ENCODE measurements at places on chromosomes 5 and 9.

- no peak for DNase-seq
These were observed 40.1 kb downstream of the FREM1 start for GRCh38 chr9:14870090-14870489.

- no peak for DNase-seq
These were observed 663.8 kb upstream of the CDH9 start for GRCh38 chr5:27701931-27702903.

GRCh38 chr9:84780385-84780784 lies 110.9 kb downstream of the NTRK2 start:
- no peak for DNase-seq

GRCh38 chr5:89556215-89556913 lies 673.4 kb upstream of the MEF2C start:
- DNase-seq, result no peak

- no peak for DNase-seq
These were observed 39.2 kb upstream of the SHOC1 start for GRCh38 chr9:111833941-111834340.

- DNase-seq, result no peak
These were observed 42.1 kb upstream of the MAST4 start for GRCh38 chr5:66553916-66554575.

DNA sequence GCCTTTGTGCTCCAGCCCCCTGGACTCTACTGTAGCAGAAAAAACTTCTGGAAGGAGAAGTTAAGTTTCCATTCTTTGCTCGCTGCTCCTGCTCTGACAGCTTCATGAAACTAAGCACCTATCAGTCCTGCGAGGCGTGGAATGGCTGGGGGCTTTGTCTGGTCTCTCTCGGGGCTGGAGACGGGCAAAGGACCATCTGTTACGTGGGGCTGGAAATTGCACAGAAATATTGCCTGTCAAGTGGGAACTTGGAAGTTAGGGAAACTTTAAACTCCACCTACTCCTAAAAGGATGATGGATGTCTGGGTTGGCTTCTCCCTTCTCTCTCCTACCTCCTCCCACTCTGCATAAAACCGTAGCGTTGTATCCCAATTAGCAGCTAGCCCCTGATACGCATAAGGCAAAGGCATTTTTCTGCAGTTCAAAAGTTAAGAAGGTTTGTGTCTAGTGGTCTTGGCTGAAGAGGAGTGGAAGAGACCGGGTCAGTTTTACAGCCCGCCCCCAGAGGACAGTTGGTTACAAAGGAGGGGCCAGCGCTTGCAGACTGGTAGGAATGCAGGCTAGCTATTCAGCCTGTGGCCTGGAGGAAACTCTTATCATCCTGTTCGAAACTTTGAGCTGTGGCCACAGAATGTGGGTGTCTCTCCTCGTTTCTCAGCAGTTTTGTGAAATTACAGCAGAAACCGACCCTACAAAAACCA lies 1.3 kb downstream of the FBXL7 start:
- DNase-seq, result no peak

DNA sequence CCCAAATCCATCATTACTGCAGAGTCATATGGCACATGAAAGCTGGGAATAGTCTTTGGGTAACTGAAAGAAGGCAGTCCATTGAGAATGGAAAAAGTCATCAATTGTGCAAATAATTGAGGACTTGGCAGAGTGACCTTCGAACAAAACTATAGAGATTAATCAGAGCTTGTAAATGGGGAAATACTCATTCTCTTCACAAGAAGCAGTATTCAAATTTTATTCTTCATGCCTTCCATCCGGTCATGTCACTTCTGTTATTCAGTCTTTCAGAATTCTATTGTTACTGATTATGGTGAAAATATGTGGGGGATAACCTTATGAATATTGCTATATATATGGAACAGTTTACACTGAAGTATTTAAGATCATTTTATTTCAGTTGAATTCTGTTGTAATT lies 8.1 kb downstream of the RGMB start:
- no peak for DNase-seq

DNA sequence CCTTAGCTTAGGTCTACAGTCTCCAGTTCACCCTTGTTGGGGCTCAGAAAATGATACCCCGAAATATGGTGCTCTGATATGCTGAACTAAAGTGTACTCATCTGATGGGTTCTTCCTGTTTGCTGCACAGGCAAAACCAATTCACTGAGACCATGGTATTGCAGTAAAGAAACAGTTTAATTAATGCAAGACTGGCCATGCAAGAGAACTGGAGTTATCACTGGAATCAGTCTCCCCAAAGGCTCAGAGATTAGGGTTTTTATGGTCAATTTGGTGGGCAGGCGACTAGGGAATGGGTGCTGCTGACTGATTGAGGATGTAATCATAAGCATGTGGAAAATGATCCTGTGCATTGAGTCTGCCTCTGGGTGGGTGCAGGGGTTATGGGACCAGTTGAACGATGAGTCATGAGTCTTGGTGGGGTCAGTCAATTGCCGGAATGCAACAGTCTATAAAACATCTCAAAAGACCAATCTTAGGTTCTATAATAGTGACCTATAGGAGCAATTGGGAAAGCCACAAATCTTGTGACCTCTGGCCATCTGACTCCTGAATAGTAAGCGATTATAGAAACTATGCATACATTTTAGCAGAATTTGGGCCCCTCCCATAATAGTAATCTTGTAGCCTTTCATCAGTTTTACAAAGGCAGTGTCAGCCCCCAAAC lies 113.0 kb upstream of the ANKRD55 start:
- no peak for DNase-seq

DNA sequence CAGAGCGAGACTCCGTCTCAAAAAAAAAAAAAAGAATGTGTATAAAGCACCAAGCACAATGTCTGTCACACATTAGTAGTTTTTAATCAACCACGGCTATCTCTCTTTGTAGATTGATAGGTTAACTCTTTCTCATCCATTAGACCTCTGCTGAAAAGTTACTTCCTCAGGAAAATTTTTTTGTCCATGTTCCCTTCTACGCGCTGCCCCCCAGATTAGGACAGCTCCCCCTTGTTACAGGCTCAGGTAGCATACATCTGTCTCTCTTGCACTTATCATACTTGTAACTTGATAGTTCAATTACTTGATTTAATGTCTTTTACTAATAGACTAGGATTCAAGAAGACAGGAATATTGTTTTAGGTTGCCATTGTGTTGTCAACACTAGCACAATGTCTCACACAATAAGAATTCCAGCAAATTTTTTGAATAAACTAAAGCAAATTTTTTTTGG lies 1.5 kb downstream of the SPDL1 start:
- DNase-seq, result no peak

DNA sequence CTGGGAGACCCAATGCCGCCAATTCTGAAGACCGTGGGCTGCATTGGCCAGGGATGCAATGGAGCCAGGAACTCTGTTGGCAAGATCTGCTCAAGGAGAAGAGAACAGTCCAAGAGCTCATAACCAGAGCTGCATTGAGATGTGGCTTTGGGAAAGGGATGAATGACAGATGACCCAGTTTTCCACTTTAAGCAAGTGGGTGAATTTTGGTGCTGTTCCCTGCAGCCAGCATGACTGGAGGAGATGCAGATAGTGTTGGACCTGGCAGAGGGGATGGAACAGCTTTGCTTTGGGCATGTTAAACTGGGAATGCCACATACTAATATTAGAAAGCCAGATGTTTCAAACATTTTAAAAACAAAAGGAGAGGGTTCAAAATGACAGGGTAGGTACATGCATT lies 143.1 kb downstream of the FSTL4 start:
- no peak for DNase-seq

DNA sequence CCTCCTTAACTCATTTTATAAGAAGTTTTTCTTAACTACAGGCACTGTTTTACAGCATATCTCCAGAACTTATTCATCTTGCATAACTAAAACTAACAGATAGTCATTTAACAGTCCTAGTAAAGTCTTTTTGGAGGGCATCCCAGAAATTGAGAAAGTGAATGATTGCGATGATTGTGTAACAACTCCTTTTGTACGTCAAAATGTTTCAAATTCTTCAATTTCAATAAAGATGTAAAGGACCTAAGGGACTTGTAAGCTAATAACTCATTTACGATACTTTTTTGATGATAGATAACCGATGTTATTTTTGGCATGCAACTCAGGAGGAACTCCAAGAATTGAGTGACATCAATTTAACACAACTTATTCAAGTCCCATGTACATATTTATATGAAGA lies 42.7 kb downstream of the SVEP1 start:
- DNase-seq, result no peak

DNA sequence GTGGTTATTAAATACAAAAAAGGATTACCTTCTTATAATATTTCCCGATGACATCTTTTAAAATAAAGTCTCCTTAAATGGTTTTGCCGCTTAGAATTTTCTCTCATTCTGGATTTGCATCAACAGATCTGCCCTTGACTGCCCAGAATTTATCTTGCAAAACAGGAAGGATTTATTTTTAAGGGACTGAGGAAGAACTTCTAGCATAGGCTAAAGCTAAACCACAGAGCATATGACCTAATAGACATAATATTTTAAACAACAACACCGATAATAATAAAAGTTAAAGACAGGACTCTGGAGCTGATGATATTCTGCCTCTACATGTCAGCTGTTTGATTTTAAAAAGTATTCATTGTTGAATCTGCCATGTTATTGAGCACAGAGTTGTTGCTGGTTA lies 145.3 kb upstream of the ADCY2 start:
- DNase-seq, result no peak

- DNase-seq, result no peak
These were observed 39.5 kb downstream of the PDE8B start for GRCh38 chr5:77250021-77250420.

DNA sequence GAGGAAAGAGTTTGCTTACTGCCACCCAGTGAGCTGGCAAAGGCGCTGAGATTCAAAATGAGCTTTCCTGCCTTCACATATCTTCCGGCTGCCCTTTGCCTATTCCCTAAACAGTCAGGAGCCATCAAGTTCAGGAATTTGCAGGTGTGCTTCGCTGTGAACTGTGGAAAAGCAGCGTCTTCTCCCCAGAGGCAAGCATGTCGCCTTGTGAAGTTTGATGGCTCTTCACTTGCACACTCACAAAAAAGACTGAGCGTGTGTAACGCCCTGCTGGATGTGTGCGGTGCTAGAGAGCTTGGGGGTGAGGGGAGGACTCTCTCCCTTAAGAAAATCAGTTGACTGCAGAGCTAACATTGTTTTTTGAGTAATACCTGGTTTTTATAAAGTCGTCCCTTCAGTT lies 288.7 kb downstream of the DOCK8 start:
- DNase-seq, result no peak

DNA sequence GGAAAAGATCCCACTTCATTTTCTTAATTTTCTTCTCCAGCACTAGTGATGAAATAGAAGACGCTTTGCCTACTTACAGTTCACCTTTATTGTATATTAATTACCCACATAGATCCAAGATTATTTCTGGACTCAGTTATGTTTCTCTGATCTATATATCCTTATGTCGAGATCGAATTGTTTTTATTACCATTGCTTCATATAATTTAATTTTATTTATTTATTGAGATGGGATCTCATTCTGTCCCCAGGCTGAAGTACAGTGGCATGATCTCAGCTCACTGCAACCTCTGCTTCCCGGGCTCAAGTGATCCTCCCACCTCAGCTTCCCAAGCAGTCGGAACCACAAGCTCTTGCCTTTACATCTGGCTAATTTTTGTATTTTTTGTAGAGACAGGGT lies 121.3 kb downstream of the UGCG start:
- no peak for DNase-seq

- DNase-seq, result no peak
These were observed at the start of gene SUSD1 for GRCh38 chr9:112174965-112175795. Gene SUSD1 (minus strand): TSS chr9:112175297. CDS start chr9:112175235, 62 bp downstream.

- DNase-seq, result no peak
These were observed 684 bp upstream of the JMY start for GRCh38 chr5:79235261-79235633.

- no peak for DNase-seq
These were observed 396.9 kb upstream of the PAPPA start for GRCh38 chr9:115756736-115757135.

DNA sequence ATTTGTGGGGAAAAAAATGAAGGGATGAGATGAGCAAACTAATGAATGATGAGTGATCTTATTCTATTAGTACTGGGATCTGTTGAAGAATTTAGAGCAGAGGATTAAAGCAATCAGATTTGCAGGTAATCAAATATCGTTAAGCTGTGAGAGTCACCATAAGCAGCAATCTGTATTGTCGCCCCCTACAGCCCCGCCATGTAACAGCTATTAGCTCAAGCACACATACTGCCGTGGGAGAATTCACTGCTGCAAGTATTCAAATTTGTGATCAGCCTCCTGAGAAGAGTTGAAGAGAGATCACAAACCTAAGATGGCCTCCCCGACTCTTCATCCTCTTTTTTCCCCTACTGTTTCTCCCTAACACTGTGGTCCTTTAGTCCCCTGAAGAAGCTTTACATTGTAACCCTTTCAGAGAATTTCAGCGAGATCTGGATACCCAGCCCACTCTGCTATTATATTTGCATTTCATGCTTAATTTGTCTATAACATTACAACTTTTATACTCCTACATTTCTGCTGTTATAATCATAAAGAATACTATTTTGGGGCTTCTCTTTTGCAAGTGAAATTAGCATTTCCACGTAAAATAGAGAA lies 28.5 kb upstream of the PHF24 start:
- no peak for DNase-seq

All from activated T-helper 1 cell treated with Interleukin-2 at 50 U/mL for 16 hours (primary cell).